ENCODE measurements at places on chromosomes 3 and 15.

DNA sequence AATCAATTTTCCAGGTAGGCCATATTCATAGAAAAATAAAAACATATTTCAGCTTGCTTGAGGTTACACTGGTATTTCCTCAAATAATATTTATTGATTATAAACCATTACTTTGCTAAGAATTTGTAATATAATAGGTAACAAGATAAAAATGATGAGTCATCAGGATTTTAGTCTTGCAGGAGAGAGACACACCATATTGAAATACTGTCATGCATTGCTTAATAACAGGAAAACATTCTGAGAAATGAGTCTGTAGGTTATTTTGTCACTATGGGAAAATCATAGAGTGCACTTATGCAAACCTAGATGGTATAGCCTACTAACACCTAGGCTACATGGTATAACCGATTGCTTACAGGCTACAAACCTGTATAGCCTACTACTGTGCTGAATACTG, 990.5 kb downstream of the OTOL1 start:
- DNase-seq: no peak

DNA sequence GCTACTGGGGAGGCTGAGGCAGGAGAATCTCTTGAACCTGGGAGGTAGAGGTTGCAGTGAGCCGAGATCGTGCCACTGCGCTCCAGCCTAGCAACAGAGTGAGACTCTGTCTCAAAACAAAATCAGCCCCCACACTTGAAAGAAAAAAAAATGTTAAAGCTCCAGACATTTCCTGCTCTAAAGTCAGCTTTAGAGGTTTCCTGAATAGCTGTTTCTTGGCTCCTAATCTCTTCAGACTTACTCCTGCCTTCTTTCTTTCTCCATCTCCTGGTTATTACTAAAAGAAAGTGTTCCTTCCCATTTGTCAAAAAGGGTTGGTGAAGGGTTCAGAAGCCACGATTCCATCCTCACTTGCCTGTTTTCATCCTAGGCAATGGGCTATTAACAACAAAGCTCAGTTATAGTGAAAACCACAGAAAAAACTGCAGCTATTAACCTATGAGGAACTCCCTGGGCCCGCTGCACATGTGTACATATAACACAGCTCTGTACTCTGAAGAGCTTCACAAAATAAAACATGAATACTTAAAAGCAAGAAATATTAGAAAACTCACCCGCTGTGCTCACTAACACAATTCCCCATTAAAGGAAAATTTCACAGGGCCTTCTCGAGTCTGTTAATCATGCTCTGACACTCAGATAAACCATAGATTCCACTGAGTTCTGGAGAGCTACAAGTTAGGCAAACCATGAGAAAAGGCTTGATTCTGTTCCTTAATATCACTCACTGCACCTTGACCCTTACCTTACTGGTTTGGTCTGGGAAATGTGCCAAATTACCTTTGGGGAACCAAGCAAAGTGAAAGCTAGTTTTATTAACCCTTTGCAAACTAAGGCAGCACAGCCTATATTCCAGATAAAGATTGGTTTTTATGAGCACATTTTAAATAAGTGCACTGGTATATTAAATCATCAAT, 89.9 kb upstream of the TSPAN3 start:
- no peak for DNase-seq

- DNase-seq: no peak
Observed at GRCh38 chr3:111741181-111741580, 117.9 kb upstream of the PHLDB2 start.

DNA sequence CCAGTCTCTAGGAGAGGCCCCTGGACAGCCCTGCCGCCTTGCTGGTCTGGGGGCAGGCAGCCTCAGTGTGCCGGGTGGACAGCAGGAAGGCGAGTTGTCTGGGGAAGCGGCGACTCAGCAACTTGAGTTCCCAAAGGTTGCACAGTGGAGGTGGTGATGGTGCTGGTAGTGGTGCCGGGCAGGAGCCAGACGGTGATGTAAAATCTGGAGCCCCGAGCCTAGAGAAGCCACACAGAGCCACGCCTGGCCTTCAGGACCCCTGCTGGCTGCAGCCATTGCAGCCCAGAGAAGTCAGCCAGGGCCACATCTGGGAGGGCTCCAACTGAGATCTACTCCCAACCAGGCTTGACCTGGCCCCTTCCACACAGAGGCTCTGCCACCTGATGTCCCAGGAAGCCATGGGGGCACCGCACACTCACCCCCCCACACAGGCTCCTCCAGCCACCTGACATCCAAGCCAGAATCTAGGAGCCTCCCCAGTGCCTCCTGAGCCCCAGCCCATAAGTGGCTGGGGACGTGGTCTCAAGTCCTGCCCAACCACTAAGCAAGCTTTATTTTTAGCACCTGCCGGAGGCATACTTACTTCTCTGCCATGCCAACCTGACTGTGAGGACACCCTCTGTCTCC, 8.8 kb downstream of the C3orf22 start:
- DNase-seq: peak; percentile 4

DNA sequence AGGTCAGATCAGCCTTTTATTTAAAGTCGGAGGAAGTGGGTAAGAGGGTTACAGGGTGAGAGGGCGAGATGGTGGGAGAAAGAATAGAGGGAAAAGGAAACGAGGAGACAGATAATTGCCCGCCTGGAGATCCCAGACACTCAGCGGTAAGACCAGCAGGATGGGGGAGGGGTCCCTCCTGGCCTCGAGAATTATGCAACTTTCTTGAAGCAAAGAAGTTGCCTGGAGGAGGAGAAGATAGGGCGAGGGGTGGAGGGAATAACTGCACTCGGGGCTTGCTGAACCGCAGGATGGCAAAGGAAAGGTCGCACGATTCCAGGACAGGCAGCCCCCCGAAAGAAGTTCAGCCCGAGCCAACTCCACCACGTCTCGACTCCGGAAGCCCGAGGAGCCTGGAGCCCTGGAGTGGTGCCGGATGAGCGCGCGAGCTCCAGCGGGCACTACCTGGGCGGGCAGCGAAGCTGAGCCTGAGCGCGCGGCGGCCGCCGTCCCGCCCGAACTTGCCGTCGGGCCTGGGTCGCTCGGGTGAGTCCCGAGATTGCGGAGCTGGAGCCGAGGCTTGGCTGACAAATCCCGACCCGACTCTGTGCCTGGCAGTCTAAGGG, 402 bp downstream of the WWTR1 start:
- DNase-seq: no peak

GRCh38 chr3:162015856-162016255, 519.2 kb downstream of the OTOL1 start:
- DNase-seq: peak; percentile 9
